ENCODE measurements at places on chromosomes 6 and 20.

DNA sequence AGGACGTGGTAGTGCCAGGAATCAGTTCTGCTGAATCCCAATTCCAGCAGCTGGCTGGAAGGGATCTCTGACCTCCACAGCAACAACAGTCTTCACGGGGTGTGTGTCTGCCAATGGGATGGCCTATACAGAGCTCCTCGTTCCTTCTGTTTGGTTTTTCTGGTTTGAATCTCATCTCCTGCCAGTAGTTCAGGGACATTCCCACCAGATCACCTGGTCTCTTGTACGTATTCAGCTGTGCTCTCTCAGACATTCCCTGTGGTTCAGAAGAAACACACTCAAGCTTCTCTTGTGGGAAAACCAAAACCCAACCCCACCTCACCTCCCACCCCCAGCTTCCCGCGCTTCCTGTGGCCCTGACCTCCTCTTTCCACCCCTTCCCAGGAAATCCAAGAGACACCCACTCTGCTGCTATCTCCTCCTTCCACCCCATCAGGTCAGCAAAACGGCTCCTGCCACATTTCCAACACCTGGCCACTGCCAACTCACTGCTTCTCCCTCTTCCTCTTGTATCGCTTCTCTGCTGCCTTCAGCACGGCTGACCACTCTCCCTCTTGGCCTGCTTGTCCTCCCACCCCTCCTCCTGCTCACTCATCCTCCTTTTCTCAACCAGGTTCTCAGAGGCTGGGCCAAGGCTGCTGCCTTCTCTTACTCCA lies 63.3 kb upstream of the PTGIS start:
- no peak for DNase-seq

DNA sequence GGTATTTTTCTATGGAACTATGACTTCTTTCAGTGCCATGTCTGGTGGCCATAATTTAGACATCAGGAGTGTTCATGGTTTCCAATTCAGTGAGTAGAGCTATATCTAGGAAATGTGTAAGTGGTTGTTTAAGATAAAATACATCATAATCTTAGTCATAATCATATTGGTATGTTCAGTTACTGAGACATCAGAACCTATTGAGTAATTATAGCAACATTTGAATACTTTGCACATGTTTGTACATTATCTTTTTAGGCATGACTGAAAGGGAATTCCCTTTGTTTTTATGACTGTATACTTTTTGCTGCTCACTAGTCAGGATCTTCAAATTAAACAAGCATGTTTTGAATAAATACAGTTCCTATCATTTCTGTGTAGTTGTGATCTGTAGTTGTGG lies 64.0 kb downstream of the STXBP5 start:
- no peak for DNase-seq

- no peak for DNase-seq
Observed at GRCh38 chr6:113763876-113764275, 93.3 kb upstream of the MARCKS start.

DNA sequence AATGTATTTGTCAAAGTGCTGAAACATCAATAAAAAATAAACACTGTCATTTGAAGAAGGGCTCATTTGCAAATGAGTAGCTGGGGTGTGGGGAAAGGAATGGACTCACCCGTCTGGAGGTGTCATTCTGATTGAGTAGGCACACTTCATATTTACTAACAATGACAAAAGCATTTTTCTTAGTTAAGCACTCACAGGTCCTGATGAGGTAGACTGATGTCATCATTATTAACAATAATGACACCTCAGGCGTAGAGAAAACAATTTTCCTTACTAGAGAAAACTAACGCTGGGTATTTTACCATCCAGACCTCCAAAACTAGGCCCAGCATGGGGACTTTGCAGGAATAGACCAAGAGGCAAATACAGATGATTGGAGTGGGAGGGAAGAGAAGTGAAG lies 76.0 kb downstream of the UNC5CL start:
- no peak for DNase-seq

GRCh38 chr6:77092971-77093370 lies 370.3 kb downstream of the HTR1B start:
- no peak for DNase-seq

- DNase-seq = peak; percentile 27
Observed at GRCh38 chr6:16760516-16761470, at the start of gene ATXN1. ATXN1 (minus strand) TSS chr6:16761460.

GRCh38 chr20:9294041-9294440 lies 220.3 kb upstream of the LAMP5 start:
- no peak for DNase-seq

- no peak for DNase-seq
Observed at GRCh38 chr6:154258064-154258757, 98.4 kb downstream of the IPCEF1 start.

GRCh38 chr20:8318965-8319625 lies 187.0 kb downstream of the PLCB1 start:
- DNase-seq = no peak
